ENCODE measurements at places on chromosomes 2 and 18. TPM values are rescaled to one million over a fixed set of nuclear protein-coding genes. Genes with fewer than 3 reads are reported as not detected.

The CNGA3 gene
- total RNA-seq, result under 0.01 TPM

The PSMA8 gene
- not detected for total RNA-seq

The SCYGR4 gene
- total RNA-seq, result not detected

The PCARE gene
- under 0.01 TPM for total RNA-seq

The CDCA7 gene
- total RNA-seq, result 1.3 TPM

The GLI2 gene
- 3.3 TPM for total RNA-seq

The LBX2 gene
- 3.0 TPM for total RNA-seq

The SLC40A1 gene
- total RNA-seq, result 97.4 TPM

The FAM124B gene
- not detected for total RNA-seq

The PAIP2B gene
- total RNA-seq, result 1.5 TPM

The LYG2 gene
- not detected for total RNA-seq

DNA sequence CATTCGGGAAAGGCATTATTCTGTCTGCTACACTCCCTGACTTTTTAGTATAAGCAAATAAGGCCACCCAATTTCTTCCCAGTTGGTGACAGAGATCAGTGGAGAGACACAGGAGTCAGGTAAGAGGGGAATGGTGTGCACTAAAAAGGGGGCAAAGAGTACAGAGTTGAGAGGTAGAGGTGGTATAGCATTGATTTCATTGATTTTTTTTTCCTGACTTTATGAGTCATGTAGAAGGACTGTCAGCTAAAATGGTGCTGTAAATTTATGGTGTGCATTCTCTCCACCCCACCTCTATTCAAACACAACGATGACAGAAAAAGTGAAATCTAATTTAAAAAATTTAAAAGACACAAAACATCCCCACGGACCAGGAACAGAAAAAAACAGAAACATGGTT, 23.7 kb upstream of the ST8SIA3 start:
- no peak for DNase-seq

GRCh38 chr18:10417191-10417590, 37.2 kb upstream of the APCDD1 start:
- DNase-seq, result no peak

GRCh38 chr18:48888773-48889080, 62.0 kb downstream of the SMAD7 start:
- no peak for DNase-seq

GRCh38 chr2:127324635-127325034, 30.7 kb upstream of the ERCC3 start:
- DNase-seq, result peak; percentile 77

DNA sequence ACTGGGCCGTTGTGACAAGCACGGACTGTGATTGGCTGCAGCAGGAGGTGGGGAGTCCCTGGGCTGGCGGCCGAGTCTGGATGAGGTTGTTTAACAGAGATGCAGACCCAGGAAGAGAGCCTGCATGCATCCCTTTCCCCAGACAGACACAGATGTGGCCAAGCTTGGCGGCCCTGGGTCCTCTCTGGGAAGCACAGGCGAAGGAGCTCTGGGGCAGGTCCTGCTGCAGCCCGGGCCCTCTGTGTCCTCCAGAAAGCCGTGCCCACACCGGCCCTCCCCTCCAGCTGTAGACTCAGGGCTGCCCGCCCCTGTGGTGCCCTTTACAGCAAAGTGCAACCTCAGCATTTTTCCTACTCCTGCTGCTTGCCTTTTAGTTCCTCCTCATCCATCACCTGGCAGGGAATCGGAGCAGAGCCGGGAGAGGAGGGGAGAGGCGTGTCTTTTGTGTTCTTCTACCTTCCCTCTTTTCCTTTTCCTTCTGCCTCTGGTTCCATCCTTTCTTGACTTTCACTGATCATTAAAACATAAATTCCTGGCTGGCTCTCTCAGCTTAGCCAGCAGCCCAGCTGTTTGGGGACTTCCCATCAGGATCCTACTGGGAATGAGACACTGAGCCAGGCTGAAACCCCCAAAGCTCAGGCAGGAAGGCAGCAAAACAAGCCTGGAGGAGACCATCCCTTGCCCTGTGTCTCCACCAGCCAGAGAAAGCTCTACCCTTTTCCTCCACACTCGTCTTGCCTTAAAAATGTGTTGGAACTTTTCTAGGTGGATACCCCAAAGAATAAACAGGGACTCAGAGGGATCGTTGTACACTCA, 75.0 kb downstream of the CTIF start:
- DNase-seq, result peak; percentile 29

- peak; percentile 29 for DNase-seq
Observed at GRCh38 chr2:42795841-42796301, 3.5 kb upstream of the HAAO start.

DNA sequence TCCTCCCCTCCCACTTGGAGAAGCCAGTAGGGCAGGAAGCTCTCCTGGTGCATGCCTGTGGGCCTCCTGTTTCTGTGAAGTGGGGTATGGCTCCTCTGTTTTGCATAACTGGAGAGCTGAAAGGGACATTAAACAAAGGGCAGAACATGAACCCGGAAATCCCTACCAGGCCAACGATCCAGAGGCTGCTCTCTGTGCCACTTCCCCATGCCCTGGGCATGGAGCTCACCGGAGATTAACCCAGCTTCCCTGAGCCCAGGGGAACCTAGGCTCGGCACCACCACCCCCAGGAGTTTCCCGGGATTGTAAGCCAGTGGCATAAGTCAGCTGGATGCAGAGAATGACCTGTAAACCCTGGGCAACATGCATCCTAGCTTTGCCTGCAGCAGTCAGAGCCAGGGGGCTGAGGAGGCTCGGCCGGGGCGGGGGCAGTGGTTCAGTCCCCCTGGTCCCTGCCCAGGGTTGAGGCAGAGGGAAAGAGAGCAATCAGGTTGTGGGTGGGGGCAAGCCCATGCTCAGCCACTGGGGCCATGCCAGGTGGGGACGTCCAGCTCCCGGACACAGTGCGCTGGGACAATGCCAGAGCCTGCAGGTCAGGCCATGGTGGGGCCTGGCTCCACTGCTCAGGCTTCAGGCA, 49.5 kb downstream of the TIMM21 start:
- no peak for DNase-seq

GRCh38 chr18:60372596-60372995, at the start of gene MC4R:
MC4R (minus strand) TSS chr18:60372775; CDS start chr18:60372349, 426 bp downstream.
- peak; percentile 80 for DNase-seq

DNA sequence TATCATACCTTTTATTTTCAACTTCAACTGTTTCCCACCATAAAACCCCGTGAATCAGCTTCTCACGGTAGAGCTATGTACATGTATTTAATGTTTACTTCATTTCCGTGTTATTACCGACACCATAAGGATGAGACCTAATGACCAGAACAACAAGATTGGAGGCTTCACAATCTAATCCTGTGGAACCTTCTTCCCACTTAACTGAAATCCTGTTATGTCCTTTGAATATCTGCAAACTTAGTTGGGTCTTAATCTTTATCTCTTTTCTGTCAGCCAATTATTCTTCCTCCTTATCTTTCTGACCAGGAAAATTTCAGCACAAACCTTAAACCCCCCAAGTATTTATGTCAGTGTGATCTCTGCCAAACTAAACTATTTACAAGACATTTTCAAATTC, 214.4 kb downstream of the TMX3 start:
- peak; percentile 35 for DNase-seq

DNA sequence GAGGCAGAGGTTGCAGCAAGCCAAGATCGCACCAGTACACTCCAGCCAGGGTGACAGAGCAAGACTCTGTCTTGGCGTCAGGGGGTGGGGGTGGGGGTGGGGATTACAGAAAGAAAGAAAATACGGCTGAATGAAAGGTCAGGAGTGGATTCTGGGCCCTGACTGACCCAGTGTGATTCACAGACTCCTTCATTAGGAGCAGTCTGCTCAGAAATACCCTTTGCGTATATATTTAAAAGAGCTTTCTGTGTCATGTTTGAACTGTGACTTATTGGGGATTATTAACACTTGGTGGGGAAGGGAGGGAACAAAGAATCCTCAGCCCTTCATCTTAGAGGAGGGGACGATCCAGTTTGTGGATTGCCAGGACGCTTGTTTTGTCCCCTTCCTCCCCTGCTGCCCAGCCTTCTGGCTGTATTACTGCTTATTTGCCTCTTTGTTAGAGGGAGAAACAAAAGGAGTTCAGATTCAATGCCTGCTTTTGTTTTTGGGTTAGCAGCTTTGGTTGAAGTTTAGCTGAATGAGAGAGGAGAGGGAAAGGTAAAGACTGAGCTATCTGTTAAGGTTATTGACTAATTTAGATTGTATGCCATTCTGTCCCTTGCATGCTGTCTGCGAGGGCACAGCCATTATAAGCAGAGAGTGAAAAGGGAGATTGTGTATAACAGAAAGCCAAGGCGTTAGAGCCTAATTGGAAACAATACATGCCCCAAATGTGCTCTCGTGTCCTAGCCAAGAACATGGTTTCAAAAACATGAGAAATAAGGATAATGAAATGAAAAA, 118.3 kb downstream of the FMNL2 start:
- no peak for DNase-seq

- DNase-seq, result no peak
Observed at GRCh38 chr18:40698129-40698528, 1256.9 kb upstream of the PIK3C3 start.

- DNase-seq, result peak; percentile 30
Observed at GRCh38 chr18:11336241-11336640, 186.9 kb upstream of the PIEZO2 start.

- peak; percentile 41 for DNase-seq
Observed at GRCh38 chr2:27308359-27308881, at the start of gene UCN. UCN (minus strand) TSS chr2:27308445; CDS start chr2:27307895, 550 bp downstream.

DNA sequence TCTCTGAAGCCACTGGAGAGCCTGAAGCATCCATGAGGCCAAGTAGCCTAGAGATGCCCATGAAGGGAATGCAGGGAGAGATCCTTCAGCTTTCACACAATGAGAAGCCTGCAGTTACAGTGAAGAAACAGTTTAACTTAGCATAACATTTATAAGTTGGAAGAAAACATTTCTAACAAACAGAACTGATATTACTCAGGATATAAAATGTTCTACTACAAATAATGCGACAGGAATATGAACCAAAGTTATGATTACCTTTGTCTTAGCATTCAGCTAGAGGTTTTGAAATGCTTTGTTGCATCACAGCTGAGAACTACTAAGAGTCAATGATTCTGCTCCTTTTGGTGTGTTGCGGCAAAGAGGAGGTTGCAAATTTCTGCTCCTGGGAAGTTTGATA, 6.9 kb upstream of the KYNU start:
- DNase-seq, result peak; percentile 52

DNA sequence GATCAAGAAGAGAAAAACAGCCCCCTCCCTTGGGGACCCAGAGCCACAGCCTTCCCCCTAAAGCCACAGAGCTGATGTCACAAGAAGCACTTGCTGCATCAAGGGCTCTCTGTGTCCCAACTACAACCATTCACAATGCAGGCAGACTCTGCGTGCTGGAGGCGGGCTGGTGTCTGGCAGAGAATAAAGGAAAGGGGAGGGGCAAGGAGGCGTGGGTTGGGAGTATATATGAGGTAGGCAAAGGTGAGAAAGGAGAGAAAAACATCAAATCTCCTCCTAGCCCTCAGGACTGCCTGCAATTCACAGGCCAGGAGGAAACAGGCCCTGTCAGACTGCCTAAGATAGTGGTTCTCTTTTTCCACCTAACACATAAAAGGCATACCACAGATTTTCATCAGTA, 48.8 kb upstream of the IHH start:
- DNase-seq, result no peak

- DNase-seq, result peak; percentile 9
Observed at GRCh38 chr2:213934560-213934959, 476.3 kb upstream of the VWC2L start.

- DNase-seq, result no peak
Observed at GRCh38 chr18:44636241-44636640, 44.4 kb upstream of the SETBP1 start.

DNA sequence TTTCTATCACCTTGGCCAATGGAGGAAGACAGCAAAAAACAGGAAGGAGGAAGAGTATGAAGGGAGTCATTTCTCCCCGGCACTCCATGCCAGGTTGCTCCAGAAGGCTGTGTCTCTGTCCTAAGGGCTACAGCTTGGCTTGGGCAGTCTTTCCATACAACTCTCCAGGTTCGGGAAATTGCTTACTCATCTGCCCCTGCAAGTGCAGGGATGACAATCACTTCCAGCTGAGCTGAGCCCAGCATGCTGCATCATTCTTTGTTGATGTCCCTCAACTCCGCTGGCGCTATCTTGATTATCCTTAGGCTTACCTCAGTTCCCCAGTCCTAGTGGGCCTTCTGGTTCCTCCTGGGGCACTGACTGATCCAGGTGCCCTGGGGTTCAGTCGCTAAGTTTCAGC, 86.9 kb upstream of the COPS8 start:
- no peak for DNase-seq

GRCh38 chr2:217650716-217651360, 352.0 kb downstream of the TNS1 start:
- DNase-seq, result peak; percentile 46

- DNase-seq, result peak; percentile 99
Observed at GRCh38 chr18:24075767-24076597, 61.4 kb downstream of the TTC39C start.

DNA sequence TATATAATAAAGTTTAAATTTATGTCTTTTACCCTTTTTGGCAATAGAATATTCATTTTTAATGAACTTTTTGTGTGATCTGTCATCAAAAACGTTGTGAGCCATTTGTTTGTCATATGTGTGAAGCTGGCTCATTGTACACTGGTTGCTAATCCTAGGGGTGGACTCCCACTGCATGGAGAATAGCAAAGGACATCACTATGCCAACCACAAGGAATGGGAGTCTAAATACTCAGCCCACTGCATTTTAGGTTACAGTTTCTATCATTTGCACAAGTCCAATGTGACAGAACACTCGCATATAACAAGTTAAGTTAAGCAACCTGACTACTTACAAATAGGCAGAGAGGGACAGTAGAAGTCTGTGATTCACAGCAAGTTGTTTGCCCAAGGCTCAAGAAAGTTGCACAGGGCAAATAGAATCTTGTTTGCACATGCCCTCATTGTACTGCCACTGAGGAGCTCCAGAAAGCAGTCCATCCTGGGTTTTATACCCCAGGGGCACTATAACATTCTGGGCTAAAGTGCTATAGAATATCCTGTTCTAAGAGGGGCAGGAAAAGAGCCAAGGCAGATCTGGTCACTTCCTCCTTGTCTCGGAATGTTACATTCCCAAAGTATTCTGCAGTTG, 545.9 kb upstream of the GCFC2 start:
- DNase-seq, result no peak

GRCh38 chr2:171807831-171808393, 86.1 kb downstream of the SLC25A12 start:
- DNase-seq, result peak; percentile 16

GRCh38 chr18:10057894-10058791, 144.3 kb downstream of the VAPA start:
- DNase-seq, result peak; percentile 77

DNA sequence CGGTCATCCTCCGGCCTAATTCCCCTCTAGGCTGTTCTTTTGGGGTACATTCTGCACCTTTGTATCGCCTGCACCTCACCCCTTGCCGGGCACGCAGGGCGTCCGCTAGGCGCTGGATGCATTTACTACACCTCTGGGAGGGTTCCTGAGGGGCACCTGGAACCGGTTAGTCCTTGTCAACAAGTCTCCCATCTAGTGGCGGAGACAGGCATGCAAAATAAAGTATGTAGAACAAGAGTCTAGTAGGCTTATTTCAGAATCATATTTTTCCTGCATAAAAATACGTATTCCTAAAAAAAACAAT, 705 bp upstream of the TEX261 start:
- DNase-seq, result peak; percentile 27

GRCh38 chr2:168624028-168624427, 168.0 kb downstream of the CERS6 start:
- DNase-seq, result no peak

GRCh38 chr18:25005541-25006403, 346.2 kb downstream of the ZNF521 start:
- peak; percentile 34 for DNase-seq

- DNase-seq, result peak; percentile 80
Observed at GRCh38 chr2:197097578-197098366, 171.3 kb upstream of the PGAP1 start.
